ENCODE measurements at places on chromosomes 13 and 19.
A peak's percentile ranks its signal among the peaks of the same experiment; 100 is the strongest.

DNA sequence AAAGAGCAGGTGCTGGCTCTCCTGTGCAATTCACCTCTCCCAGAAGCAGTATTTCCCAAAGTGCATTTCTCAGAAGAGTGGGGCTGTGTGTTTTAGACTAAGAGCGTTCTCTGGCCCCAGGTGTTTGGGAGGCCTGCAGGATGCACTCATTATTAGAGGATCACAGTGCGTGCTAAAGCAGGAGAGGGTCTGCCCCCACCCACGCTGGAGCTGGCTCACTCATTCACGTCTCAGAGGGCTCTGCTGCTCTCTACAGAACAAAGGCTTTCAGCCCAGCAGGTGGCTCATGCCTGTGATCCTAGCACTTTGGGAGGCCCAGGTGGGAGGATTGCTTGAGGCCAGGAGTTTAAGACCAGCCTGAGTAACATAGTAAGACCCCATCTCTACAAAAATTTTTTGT is 756.7 kb downstream of the UQCRFS1 start:
- no peak for DNase-seq

DNA sequence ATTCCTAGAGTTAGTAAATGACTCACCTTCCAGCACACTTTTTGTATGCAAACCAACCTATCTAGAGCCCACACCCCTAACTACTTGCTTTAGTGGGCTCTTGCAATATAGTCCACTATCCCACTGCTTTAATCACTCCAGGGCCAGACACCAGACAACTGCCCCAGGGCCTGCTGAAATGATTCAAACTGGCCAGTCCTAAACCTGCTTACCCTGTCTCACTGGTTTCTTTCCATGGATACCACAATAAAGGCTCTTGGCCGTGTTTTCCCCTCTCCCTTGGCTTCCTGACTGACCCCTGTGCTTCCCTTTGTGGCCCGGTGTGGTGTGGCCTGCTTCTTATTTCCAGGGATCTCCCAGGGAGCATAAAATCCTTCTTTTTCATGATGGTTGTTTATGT is 14.6 kb downstream of the HS6ST3 start:
- DNase-seq: no peak

- no peak for DNase-seq
These were observed 736 bp downstream of the SMAD9 start for GRCh38 chr13:36919171-36919832.

- DNase-seq: peak; percentile 59
These were observed 5.7 kb downstream of the ATP4A start for GRCh38 chr19:35557539-35558399.

DNA sequence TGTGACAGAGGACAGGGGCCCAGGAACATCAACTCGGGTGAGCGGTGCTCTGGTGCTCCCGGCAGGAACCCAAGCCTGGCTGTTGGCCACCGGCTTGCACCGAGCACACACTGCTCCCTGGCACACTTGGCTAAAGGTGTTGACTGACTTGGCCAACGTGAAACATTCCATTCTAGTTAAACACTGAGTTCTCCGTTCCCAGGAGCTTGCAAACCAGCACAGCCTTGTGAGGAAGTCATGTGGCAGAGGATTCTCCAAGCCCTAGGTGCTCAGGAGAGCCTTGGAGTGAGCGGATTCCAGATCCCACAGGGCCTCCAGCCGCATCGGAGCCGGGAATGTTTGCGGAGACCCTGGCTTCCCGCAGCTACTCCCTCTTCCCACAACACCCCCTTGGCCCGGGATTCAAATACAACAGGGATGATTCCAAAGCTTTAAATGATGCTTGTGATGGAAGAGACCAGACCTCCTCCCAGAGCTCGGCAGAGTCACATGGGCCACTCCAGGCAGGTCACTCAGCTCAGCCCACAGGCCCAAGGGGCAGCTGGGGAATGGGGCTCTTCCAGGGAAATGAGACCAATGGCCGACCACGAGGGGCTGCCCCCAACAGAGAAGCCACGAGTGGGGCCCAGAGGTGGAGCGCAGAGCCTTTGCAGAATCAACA is 2.9 kb downstream of the C13orf46 start:
- DNase-seq: no peak

GRCh38 chr19:4849019-4849418 is 17.5 kb upstream of the TICAM1 start:
- DNase-seq: no peak

DNA sequence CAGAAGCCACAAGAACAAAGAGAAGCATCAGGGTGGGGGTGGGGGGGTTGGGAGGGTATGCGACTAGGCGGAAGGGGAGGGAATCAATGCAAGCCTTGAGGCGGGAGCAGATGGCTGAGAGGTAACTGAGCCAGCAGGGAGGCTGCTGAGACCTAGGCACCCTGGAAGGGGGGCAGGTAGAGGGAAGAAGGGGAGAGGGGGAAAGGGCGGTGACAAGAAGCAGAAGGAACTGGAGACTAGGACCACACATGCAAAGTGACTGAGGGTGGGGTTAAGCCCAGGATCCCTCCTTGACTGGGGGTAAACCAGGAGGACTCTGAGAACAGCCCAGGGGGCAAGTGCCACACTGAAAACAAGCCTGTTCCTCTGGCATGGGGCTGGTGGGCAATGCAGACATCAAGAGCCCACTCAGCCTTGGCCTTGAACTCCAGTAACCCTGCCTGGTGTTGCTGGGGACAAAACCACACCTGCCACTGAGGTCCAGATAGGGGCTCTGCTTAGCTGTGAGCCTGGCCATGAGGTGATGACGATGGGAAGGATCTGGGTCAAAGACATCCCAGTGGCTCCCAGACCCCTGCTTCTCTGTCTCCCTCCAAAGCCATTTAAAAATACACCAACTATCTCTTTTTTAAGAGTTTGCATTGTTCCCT is 20.3 kb downstream of the OPA3 start:
- no peak for DNase-seq

- no peak for DNase-seq
These were observed 14.1 kb downstream of the RCN3 start for GRCh38 chr19:49541914-49542313.

GRCh38 chr19:51651216-51651846 is 4.7 kb upstream of the SIGLEC14 start:
- DNase-seq: no peak

DNA sequence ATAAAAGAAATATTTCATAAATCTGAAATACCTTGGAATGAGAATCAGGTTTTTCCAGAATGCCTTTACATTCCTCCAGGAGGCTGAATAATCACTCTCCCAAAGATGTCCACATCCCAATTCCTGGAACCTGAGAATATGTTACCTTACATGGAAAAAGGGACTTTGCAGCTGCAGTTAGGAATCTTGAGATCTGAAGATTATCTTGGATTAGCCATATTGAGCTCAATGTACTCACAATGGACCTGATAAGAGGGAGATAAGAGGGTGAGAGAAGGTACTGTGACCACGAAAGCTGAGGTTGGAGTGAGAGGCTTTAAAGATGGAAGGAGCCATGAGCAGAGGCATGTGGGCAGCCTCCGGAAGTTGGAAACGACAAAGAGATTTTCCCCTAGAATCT is 36.8 kb upstream of the MBNL2 start:
- no peak for DNase-seq

DNA sequence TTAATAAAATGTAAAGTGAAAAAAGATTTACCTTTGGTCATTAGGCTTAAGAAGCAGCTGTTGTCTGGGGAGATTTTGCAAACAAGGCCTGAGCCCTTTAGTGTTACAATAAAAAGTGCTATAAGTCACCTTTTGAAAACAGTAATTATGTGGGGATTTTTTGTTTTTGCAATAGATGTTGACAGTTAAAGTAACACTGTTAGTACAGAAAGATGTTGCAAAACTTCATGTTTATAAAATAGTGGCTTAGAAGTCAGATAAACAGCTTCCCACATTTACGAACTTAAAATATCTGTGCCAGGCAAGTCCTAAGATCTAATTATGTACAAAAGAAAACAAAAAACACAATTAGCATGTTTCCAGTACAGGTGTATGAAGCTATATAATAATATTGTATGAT is 138.0 kb upstream of the IRS2 start:
- DNase-seq: no peak

DNA sequence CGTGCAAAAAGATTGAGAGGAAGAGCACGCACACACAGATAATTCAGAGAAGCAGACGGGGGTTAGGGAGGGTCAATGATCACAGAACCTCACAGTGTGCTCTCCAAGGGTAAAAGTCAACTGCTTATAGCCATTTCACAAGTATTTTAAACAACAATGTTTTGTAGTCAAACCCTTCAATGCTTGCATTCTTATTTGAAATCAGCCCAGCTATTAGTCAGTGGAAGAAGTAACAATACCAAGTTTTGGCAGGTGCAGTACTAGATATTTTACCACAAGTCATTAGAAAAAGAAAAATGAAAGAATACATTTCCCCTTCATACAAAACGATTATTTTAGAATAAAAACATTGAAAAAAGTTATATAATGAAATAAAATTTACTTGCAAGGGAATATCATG is 2.6 kb downstream of the CSNK1A1L start:
- DNase-seq: no peak

DNA sequence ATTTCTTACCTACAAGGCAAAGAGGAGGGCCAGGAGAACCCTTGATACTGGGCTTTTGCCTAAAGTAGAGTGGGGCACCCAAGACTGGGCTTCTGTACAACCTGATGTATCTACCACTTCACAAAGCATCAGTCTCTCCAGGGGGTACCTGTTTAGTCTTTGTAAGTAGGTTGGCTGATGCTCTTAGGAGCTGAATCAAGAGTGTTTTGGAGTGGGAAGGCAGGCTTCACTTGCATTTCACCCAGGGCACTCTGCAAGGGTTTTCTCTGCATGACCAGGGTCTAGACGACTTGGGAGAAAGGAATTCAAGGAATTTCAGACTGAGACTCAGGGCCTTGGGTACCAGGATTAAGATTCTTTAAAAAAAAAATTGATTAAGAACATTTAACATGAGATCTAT is 361.5 kb downstream of the RFC3 start:
- DNase-seq: no peak

- peak; percentile 15 for DNase-seq
These were observed at the start of gene SLITRK1 for GRCh38 chr13:83881917-83882605. SLITRK1 (minus strand) TSS chr13:83882474; CDS start chr13:83881507, 967 bp downstream.

- no peak for DNase-seq
These were observed 1730.9 kb downstream of the PCDH9 start for GRCh38 chr13:65499256-65499655.

GRCh38 chr13:101817898-101818297 is 365.4 kb downstream of the ITGBL1 start:
- DNase-seq: no peak

DNA sequence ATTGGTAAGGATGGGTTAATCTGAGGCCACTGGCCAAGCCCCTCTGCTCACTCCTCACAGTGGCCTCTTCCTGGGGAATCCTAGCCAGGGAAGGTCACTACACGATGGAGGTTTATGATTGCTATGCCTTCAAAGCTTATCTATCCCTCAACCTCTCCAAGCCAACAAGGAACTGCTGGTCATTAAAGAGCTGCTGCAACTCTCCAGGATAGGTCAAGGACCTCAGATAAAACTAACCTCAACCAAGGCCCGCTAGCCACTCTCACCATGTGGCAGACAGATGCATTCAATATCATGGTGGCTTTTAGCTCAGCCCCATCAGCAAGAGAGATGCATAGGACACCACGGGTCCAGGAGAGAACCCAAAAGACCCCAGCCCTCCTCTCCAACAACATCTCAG is 71.6 kb downstream of the SERTM1 start:
- no peak for DNase-seq

DNA sequence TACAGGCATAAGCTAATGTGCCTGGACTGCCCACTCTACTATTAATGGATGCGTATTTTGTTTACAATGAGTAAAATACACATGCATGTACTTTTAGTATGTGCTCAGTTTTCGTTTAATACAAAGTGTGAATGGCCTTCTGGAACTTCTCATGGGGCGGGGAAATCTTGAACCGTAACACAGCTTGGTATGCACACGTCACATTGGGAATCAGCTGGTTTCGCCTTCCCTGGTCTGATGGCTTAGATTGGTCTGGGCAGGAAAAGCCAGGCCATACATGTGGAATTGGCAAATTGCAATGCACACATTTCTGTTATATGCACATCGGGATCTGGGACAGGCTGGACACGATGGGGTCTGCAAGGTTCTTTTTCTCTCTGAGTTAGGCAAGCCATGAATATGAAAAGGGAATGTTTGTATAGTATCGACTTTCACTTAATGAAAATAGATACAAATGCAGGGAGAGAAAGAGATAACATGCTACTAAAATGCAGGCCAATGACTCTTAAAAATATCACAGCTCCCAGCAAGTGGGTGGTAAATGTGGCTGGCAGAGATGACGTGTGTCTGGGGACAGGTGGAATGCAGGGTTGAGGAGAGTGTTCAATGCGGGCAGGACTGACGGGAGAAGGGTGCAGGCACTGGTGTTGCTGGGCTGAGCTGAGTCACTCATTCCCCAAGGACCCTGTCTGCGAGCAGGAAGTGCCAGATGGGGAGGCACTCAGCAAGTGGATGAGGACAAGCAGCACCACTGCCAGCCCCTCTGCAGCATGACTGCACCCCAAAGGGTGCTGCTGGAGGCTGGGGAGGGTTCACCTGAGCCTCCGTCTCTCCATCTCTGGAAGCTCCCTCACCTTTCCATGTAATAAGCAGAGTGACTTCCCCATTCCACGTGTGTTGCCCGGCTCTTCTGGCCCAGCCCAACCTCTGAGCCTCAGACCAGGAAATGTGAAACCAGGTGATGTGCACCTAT is 204.0 kb upstream of the GPR12 start:
- DNase-seq: no peak

DNA sequence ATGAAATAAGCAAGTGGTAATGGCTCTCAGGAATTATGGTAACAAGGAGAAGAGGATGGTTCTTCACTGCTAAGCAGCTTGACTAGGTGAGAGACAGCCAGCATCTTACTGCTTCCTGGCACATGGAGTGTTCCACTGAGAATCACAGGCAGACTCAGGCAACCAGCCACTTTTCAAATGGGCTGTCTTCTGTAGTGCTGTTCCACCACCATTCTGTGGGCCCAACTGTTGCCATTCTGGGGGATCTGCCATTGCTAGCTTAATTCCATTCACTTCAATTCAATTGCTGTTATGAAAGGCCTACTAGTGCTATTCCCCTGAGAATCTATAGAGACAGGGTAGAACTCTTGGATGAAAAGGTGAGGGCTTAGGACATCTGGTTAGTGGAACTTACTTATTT is 341.9 kb downstream of the KCNRG start:
- no peak for DNase-seq

GRCh38 chr19:35294328-35294727 is 2.4 kb downstream of the MAG start:
- DNase-seq: no peak

DNA sequence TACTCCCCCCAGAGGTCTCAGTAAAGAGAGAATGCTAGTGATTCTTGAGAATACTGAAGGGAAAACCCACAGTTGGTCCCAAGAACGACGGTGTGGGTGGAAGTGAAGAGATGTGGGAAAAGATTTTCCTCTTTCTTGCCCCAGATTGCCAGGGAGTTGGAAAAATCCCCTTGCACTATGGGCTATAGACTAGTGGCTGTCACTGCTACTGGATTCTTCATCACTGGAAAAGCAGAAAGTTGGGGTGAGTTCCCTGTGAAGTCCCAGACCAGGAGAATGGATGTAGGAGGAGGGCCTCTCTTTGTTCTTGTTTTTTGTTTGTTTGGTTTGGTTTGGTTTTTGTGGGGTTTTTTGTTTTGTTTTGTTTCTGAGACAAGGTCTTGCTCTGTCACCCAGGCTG is 11.4 kb downstream of the LYPD3 start:
- no peak for DNase-seq

All from CD4-positive, alpha-beta T cell treated with Interleukin-10 for 1 hour (primary cell).